Stimulated activated CD4-positive, alpha-beta T cell treated with anti-CD3 and anti-CD28 coated beads, Interleukin-4, amount 100 ng/mL, for 48 hours (primary cell): ENCODE measurements at places on chromosomes 3 and 15.
A peak's percentile ranks its signal among the peaks of the same experiment; 100 is the strongest.

- no peak for DNase-seq
These were observed 102.3 kb upstream of the GBE1 start for GRCh38 chr3:81863756-81864155.

DNA sequence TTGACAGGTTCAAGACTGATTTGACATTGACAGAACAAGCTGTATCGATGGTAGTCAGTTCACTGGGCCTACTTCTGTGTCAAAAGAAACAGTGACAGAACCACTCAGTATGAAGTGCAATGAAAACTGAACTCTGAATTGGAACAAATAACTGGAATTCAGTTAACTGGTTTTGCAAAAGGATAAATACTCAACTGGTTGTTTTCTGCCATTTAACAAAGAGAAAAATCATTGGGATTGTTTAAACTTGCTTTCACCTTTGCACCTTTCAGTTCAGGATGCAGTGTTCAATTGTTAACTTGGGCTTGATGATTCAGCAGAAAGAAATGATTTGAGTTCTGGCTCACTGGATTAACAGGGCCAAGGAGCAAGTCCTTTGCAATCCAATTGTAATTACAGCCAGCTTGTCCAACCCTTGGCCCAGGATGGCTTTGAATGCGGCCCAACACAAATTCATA lies 4.9 kb downstream of the BTD start:
- no peak for DNase-seq

DNA sequence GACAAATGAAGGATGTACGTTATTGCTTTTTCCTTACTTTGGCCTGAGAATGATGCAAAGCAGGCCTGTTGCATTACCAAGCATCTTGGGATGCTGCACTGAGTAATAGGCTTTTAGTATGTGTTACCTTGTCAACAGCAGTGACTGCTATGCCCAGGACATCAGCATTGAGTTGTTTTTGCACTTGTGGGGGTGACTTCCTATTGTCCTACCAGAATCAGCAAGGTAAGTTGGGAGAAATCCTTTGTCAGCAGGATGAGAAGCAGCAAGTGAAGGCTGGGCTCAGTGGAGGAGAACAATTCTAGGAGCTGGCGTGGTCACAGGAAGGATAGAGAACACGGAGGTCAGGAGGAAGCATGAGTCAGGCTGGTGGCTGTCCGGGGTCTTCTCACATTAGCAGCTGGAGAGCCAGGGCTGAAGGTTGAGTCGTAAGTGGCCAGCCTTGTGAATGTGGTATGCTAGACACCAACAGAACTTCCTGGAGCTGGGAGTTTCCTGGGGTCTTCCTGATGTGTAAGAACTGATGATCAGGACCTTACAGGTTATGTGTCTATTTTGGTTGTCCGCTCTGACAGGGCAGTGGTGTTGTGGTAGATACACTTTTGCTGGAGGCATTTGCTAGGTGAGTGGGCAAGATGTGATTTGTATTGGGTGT lies 142.7 kb downstream of the FNDC3B start:
- no peak for DNase-seq

DNA sequence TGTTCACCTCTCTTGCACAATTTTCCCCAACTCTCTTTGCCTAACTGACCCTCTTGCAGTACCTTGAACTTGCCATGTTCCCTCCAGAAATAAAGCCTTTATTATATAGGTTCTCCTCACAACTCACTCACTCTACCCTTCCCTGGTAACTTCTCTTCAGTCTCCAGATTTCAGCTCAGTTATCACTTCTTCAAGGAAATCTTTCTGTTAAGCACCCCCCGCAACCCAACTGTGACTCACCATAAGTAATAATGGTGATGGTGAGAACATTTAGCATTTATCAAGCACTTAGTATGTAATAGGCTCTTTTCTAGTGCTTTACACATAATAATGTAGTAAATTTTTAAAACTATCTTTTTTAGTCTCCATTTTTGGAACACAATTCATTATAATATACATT lies 8.1 kb upstream of the OR5K1 start:
- DNase-seq, result no peak

DNA sequence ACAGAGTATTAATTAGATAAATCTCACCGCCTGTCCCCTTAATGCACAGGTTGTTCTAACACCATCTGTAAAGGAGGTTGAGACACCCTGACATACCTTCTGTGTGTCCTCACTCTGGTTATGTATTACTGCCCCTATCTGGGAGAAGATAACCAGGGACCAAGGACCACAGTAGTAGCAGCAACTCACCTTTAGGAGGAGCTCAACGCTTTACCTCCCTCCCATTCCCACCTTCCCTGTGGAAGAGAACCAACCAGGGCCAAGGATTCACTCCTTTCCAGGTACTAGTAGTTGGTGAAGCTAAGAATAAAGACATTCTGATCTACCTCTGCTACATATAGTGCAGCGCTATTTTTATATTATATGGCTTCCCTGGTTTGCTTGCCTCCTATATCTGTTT lies 232.6 kb downstream of the MEX3B start:
- DNase-seq, result no peak

DNA sequence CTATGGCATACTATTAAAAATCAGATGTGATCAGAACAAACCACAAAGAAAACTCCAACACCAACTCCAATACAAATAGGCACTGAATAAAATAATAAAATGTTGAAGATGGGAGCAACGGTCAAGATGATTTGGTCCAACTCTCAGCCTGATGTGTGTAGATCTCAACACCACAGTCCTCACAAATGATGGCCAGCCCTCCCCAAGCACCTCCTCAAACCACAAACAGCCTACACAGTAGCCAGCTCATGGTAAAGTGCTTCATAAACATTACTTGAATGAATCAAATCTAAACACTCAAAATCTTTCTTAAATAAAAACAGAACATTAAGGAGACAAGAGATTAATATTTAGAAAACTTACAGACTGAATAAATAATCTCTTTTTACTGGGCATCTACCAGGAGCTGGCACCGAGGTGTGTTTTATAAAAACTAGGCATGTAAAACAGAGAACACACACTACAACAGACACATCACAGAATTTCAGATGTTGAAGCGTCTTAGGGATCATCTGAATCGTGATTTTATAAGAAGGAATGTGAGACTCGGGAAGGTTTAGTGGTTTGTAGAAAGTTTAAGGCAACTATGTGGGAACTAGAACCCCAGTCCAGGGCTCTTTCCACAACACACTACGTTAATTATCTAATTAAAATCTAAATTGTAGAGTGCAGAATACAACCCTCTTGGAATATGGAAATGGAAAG lies 102.4 kb downstream of the MYLK start:
- DNase-seq, result no peak

GRCh38 chr15:56473017-56473416 lies 8.1 kb upstream of the MNS1 start:
- no peak for DNase-seq

- DNase-seq, result peak; percentile 60
These were observed 135.1 kb upstream of the RASGRP1 start for GRCh38 chr15:38699633-38700230.

GRCh38 chr15:100911086-100911485 lies 8.1 kb upstream of the LRRK1 start:
- DNase-seq, result no peak

- DNase-seq, result no peak
These were observed 26.1 kb downstream of the RPL39L start for GRCh38 chr3:187112934-187113793.

- DNase-seq, result no peak
These were observed 168.8 kb downstream of the DCLK3 start for GRCh38 chr3:36595511-36595910.

GRCh38 chr3:175716446-175716845 lies 857.3 kb downstream of the NAALADL2 start:
- no peak for DNase-seq

- no peak for DNase-seq
These were observed 25.4 kb upstream of the MRPS22 start for GRCh38 chr3:139318431-139318816.

DNA sequence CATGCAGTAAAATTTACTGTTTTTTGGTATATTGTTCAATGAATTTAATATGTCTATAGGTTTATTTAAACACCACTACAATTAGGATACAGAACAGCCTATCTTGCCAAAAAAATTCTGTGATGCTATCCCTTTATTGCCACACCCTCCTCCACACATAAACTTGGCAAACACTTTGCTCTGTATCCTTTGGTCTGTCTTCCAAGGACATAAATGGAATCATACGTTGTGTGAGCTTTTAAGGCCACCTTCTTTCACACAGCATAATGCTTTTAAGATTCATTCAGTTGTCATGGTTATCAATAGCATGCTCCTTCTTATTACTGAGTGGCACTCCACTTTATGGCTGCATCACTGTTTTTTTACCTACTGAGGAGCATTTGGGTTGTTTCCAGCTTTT lies 71.5 kb downstream of the CERS3 start:
- DNase-seq, result no peak

GRCh38 chr15:64865126-64865997 lies 23.6 kb downstream of the PLEKHO2 start:
- DNase-seq, result no peak

GRCh38 chr3:195255571-195256501 lies 15.1 kb downstream of the XXYLT1 start:
- no peak for DNase-seq

GRCh38 chr3:55634345-55634744 lies 147.2 kb upstream of the WNT5A start:
- no peak for DNase-seq

GRCh38 chr15:83164771-83165404 lies 42.7 kb downstream of the HDGFL3 start:
- DNase-seq, result no peak

DNA sequence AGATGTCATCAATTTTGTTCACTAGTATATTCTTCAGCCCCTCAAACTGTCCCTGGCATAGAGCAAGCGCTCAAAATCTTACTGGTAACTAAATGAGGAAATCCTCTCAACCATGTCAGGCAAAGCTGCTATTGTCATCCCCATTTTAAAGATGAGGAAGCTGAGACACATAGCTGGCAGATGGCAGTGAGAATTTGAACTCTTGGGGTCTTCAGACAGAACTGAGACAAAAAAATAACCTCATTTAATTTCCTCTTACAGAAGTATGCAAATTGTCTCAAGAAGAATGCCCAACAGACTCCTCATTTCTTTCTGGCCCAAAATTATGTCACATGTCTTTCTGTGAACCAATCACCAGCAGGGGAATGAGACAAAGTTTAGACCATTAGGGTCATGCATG lies 40.2 kb upstream of the LYZL4 start:
- DNase-seq, result no peak

GRCh38 chr3:56321892-56322291 lies 146.4 kb downstream of the ERC2 start:
- no peak for DNase-seq

DNA sequence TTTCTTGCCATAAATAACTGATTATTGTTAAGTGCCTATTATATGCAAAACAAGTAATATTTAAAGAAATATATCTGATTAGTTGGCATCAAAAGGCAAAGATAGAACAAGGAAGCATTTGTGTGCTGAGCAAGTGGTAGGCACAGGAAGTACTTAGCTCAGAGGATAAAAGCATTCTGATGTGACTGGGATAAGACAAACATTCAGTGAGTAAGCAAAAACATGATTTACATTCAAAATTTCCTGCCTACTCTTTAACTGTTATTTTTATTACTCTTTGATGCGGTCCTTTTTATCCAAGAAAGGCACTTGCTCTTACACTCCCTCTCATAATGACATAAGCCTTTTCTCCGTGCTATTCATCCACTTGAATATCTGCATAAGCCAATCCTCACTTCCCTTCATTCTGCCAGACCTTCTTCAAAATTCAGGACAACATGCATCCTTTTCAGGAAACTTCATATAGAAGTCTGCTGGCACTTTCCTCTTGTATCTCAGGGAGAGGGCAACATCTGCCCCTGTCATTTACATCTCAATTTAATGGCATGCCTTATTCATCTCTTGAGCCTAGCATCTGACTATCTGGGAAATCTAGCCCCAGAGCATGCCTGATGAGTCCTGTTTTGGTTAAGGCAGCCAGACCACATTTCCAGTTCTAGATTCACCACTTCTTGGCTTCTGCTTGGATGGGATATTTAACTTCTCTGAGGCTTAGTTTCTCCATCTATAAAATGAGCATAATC lies 478.2 kb upstream of the ROBO2 start:
- DNase-seq, result no peak

DNA sequence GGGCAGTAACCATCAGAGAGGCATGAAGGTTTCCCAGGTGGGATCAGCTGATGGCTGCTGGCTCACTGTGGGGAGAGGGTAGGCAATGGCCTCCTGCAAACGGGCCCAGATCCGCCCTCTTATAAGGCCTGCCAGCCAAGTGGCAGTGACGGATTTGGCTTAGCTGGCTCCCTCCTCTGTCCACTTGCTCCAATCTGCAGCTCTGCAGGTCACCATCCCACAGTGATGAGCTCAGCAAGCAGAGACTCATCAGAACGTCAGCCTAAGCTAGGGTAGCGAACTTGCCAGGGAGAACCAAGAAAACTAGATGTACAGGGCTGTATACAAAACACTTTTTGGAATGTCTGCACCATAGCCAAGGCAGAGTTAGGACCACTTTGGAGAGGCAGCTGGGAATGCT lies 62.8 kb upstream of the DCLK3 start:
- DNase-seq, result no peak

DNA sequence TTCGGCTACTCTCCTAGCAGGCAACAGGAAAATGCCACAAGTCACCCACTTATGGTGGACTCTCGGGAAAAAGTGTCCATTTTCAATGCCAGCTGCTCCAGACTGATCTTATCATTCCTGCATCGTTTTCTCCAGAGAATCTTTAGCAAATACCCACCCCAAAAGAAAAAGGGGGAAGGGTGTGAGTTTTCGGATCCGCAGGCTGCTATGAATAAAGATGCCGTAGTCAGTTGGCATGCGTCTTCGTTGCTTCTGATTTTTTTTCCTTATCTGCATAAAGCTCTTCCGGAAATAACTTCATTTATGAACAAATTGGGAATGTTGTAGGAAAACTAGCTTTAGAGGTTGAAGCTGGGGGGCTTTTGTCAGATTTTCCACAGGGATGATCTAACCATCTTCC lies 22.4 kb upstream of the VILL start:
- DNase-seq, result no peak

DNA sequence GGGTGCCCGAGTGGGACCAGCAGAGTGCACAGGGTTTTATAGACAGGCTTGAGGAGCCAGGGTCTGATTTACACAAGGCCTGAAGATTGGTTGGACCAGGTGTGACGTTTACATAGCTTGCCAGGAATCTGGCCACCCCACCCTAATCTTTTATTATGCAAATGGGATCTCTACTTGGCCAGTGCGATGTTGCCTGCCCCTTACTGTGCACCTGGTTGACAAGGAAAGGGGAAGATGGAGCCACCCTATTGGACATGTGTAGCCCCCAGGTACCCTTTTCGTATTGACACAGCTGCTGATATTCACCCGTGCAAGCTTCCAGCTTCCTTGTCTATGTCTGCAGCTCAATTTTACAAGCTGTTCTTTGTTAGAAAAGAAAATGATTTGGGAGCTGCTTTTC lies 132.0 kb downstream of the ARNT2 start:
- no peak for DNase-seq

DNA sequence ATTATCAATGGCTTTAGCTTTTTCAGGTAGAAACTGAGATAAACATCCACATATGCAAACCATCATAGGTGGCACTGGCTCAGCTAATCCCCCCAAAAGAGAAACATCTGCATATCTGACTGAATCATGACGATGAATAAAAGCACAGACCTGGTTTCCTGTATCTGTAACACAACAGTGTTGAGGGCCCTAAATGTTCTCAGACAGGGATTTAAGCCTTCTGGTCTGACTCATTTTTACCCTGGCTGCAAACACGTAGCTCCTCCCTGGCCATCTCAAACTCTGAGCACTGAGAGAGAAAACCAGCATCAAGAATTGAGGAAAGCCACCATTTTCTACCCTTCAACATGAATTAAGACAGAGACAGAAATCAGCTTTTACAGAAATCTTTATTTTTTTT lies 35.2 kb downstream of the GLB1 start:
- DNase-seq, result no peak
